ENCODE measurements at places on chromosomes 1 and 21.
A peak's percentile ranks its signal among the peaks of the same experiment; 100 is the strongest.

DNA sequence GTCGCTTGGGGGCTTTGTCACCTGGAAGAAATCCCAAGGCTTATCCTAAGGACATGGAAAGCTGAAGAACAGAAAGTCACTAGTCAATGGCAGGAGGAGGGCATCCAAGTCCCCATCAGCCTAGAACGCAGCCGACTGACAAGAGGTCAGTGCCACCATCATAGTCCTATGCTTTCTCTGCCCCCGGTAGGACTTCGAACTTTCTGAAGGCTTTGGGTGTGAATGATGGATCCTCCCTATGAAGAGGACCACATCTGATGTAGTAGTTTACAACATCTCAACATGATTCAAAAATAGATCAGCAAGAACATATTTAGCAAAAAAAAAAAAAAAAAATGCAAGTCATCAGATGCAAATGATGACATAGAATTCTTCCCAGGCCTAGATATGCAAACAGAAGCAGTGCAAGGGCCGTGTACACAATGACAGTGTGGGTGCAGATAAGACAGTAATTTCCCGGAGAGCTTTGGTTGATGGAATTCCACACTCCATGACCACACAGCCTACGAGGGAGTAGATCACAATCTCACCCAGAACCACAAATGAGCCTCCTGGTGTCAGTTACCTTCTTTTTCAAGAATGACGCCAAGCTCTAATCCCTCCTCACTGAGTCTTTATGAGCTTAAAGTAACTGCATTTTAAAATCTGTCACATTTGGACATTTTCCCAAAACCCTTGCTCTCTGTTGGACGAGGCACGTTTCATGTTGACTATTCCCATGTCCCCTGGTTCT is 88.2 kb downstream of the PSMG1 start:
- peak; percentile 84 for DNase-seq

DNA sequence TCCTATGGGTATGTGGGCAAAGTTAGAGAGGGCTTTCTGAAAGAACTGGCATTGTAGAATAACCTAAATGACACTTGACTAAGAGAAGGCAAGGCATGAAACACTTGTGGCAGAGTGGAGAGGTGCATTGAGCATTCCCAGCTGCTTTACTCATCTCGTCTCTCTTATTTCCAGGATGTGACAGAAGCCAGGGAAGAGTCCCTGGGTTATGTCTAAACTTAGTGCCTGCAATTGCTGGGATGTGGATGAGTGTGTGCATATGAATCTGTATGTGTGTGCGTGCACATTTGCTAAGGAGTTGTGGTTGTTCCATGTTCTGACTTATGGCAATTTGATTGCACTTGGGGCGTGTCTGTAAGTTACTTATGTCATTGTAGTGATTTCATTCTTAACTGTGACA is 1326.5 kb upstream of the B3GALT2 start:
- DNase-seq: no peak

GRCh38 chr1:162704673-162705424 is 72.6 kb downstream of the DDR2 start:
- DNase-seq: no peak

DNA sequence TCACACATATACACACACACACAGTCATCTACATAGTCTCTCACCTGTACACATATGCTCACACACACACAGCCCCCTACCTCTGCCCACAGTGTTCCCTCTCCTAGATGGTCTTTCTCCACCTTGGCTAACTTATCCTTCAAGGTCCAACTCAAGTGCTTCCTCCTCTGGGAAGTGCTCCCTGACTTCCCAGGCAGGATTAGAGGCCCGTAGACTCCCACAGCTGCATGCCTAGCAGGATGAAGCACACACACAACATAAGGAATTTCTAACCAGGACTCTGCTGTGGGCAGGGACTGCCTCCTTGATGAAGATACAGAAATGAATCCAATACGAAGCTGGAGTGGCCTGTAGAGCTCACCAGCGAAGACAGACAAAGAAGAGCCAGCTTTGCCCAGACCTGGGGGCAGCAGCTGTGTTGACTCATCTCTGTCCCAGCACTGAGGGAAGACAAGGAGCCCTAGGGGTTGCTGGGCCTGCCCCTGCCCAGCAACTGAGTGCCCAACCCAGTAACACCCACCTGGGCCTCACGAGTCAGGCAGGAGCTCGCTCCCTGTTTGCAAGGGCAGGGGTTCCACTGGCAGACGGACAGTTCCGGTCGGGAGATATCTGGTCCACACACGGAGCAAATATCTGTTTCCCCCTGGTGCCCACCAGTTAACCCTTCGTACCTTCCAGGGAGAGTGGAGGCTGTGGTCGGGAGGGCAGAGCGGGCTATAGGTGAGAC is 100.8 kb downstream of the DMRTB1 start:
- no peak for DNase-seq
